ENCODE measurements at places on chromosomes 12 and 14.

DNA sequence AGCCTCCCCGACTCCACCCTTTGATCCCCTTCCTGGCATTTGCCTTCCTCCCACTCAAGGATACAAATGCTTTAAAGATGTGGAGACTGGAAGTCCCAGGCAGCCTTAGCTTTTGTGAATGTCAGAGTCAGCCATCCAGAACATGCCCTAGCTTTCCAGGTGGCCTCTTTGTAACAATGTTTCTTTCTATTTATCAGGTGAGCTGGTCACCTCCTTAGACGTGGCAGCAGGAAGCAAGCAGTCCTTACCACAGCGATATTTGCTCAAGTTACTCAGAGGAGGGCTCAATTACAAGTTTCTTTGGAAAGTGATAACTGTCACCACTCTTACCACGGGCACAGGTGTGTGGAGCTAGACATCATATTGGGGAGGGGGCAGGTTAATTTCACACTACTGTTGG lies 4.9 kb downstream of the GALNT6 start:
- DNase-seq = no peak

- DNase-seq = no peak
Measured at GRCh38 chr14:63632932-63633514, 8.6 kb downstream of the WDR89 start.

DNA sequence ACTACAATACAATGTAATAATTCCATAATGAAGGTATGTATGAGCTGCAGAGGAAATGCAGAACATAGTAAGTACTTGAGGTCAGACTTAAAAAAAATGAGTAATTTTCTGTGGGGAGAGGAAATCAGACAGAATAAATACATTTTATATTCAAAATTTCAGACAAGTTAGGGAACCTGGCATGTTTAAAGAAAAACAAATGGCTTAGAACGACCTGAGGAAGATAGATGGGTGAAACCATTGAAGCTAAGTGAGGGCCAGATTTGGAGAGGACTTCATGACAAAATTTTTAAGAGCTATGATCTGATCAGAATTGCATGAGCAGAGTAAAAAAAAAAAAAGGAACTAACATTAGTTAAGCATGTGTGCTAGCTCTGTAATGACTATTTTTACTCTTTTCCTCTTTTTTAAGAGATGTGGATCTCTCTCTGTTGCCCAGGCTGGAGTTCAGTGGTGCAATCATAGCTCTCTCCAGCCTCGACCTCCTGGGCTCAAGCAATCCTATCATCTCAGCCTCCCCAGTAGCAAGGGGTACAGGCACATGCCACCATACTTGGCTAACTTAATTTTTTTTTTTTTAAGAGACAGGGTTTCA lies 157.6 kb upstream of the PDE3A start:
- no peak for DNase-seq

DNA sequence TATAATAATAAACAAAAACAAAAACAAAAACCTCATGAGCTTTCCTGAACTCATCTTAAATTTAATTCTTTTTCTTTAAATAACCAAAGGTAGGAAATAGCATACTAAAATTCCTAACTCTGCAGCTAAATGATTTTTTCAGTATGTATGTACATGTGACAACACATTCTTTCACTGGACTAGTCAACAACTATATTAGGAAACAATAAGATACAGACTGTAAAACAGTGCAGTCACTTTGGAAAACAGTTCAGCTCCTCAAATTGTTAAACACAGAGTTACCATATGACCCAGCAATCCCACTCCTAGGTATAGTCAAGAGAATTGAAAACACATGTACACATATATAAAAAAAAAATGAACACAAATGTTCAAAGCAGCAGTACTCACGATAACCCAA lies 64.7 kb downstream of the SPPL3 start:
- no peak for DNase-seq

- no peak for DNase-seq
Measured at GRCh38 chr14:35406506-35407305, 2.2 kb upstream of the NFKBIA start.

DNA sequence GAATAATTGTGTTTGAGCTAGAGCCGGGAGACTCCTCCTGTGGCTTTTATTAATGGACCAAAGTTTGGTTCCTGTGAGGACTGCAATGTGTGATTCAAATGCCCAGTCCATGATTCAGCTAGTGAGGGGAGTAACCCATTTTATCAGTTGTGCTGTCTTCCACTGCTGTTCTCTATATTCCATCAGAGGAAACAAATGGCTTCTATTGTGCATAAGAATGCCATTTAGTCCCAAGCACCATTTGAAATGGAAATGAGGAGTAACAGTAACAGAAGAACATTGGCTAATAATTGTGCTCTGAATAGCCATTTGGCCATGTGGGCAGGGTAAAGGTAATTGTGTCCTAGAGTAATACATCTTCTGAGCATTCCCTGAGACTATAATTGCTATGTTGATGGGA lies 642.7 kb downstream of the DIO2 start:
- no peak for DNase-seq

- DNase-seq = no peak
Measured at GRCh38 chr12:109900752-109901580, 892 bp downstream of the TCHP start.

- DNase-seq = no peak
Measured at GRCh38 chr14:96584907-96585671, 82.9 kb downstream of the PAPOLA start.

DNA sequence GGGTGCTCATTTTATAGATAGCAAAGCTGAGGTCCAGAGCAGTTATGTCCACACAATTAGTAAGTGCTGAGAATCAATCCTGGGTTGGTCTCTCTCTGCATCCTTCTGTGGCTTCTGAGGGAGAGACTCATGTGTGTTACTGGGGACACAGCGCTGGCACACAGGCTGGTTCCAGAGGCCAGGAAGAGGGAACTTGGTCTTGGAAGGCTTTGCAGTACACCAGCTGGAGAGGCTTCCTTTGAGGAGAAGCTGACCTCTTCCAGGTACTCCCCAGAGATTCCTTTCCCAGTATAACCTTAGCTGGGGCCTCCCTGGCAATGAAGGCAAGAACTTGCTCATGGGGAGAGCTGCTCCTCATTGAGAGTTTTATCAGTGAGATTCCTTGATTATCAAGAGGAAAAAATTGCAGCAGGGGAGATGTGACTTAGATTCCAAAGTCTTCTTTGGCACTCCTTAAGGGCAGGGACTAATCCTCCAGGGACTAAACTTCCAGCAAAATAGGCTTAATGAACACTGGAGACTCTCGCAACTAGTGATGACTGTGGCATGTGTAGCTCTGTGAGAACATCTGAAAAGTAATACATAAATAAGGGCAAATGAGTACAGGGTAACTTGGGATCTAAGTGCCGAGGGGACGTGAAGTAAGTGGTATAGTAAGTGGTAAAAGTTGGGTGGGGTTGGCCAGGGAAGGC lies 13.9 kb upstream of the KRT80 start:
- no peak for DNase-seq

- no peak for DNase-seq
Measured at GRCh38 chr12:1059162-1059561, 68.1 kb downstream of the ERC1 start.
